ENCODE measurements at places on chromosomes 7 and 10.

DNA sequence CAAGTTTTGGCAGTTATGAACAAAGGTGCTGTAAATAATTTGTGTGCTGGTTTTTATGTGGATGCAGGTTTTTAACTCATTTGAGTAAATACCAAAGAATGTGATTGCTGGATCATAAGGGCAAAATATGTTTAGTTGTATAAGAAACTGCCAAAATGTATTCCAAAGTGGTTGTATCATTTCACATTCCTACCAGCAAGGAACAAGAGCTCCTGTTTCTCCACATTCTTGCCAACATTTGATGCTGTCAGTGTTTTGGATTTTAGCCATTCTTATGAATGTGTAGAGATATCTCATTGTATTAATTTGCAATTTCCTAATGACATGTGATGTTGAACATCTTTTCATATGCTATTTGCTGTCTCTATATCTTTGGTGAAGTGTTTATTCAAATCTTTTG is 207.3 kb upstream of the LRGUK start:
- DNase-seq: no peak

DNA sequence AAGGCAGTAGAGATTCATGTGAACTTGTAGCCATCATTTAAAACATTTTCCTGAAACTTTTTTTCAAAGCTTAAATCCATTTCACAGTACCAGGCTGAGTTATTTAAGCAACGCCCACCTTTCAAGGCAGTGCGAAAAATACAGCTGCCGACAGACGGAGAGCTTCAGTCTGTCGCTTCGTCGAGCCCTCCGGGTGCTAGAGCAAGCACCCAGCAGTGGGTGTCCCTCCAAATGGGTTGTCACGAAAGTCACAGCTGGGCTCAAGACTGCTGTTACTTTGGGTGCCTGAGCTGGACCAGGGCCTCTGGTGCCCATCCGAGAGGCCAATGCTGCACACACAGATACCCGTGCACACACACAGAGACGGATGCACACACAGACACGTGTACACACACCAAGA is 135.6 kb downstream of the TCERG1L start:
- no peak for DNase-seq

DNA sequence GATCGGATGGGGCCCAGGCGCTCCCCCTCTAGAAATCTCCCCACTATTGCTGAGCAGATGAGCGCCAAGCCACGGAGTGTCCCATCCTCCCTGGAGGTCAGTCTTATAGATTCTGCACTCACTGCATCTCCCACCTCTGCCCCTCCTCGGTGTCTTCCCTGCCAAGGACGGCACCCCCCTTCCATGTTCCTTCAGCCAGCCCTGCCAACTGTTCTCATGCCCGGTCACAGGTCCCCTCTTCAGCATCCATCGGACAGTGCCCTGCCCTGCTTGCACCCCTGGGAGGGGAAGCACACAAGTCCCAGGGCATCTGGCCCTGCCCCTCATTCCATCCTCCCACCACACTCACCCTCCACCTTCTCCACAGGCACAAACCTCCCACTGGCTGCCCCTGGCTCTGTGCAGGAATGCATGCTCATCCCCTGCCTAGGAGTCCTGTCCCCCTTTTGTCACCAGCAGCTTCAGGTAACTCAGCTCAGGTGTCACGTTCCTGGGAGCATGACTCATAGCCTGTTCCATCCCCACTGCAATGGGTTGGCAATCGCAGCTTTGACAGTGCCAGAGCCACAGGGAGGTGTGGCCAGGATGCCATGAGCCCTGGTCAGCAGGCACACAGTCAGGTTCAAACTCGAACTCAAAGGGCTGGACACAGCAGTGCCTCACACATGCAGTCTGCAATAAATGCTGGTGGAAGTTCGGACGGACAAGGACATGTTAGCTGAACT is 234.7 kb upstream of the TCERG1L start:
- no peak for DNase-seq

GRCh38 chr7:133575726-133576440 is 323.0 kb downstream of the EXOC4 start:
- peak; percentile 33 for DNase-seq

DNA sequence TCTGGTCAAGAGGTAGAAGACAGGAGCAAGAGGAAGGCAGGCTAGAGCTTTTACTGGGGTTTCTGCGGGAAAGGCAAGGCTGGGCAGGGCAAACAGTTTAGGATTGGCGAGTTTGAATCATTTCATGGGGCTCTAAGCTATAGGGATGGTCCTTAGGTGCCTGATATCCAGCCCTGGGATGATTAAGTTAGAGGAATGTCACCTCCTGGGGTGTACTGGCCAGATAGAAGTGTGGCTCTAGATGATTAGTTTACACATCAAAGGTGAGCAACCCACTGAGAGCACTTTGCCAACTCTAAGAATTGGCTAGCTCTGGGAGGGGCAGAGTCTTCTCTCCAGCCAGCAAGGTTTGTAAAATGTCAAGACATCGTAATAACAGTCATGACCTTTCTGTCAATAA is 52.4 kb downstream of the ZNF365 start:
- DNase-seq: no peak

- peak; percentile 83 for DNase-seq
These were observed 4.4 kb downstream of the CDK6 start for GRCh38 chr7:92831716-92832533.

DNA sequence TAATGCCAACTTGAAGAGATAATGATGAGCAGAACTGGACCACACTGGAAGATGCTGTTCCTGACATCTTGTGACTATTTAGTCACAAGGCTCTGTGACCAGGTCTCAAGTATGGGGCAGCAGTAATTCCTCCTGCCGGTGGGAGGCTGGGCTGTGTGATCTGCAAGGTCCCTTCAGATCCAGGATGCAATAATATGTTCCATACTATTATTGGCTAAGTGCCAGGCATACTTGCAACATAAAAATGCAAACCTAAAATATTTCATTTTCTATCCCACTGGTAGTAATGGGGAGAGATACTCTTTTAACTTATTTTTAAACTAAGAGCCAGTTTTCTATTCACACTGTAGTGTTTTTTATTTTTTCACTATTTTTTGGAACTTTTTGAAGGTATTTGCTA is 171.5 kb downstream of the CYP26A1 start:
- DNase-seq: no peak

DNA sequence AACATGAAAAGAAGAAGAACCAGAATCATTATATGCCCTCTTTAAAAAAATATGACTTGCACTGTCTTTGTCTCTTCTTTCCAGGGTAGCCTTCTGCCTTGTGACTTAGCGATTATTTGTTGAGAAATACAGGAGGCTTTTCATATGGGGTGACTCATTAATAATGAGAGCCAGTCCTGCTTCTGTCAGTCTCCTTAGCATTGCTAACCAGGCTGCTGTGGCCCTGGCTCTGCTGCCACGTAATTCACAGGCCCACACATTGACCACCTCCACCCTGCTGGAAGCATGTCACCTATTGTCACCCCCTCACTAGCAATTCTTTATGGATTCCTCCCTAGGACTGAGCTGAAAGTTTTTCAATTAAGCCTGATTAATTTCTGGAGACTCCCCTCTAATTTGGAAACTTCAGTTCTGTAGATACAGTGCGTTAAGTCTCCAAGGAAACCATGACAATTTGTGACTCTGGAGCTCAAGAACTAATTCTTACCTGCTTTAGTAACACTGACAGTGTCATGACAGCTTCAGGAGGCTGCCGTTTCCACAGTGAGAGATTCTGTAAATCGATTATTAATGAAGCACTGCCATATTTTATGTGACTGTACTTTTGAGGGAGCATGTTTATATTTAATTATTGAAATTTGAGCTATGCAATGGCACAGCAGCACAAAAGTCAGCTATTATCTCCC is 267.9 kb upstream of the SP8 start:
- no peak for DNase-seq

- no peak for DNase-seq
These were observed 37.5 kb upstream of the SEMA3E start for GRCh38 chr7:83686416-83686815.

DNA sequence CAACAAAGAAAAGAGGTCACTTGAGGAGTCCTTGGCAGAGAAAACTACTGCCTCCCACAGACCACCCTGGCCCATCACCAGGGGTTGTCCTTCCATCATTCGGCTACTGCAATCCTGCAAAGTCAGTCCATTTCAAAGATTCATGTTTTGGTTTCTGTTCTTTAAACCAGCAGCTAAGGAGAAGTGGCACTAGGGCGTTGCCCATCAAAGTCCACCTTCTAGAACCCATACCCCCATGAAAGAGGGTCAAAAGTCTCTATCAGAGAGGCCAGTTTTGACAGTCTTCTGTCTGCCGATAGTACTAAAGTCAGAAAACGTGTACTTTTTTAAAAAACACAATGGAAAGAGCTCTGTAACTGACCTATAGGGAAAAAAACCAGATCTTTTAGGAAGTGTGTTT is 14.4 kb downstream of the CCDC6 start:
- no peak for DNase-seq

DNA sequence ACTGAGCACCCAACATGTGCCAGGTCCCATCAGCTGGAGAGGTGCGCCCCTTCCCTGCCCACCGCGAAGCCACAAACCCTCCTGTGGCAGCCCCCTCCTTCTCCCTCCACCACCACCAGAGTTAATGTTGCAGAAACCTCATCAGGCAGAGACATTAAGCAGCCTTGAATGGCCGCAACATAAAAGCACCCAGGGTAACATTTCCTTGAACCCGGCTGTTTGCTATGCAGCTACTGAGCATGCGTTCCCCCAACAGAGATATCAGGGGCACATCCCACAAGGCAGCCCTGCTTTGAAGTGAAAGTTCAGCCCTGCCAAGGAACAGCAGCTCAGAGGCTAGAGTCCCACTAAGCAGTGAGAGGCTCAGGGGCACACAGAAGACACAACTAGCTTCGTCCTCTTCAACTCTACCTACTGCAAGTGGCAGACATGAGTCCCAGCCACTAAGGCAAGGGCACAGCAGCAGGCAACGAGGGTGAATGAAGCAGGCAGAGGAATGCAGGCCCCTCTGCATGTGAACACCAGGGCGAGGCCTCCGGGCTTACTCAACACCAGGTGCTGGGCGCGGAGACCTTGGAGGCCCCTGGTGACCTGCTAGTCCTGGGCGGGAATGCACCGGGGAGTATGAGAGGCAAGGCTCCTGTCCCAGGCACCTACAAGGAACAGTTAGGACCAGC is 107.4 kb downstream of the SLIT1 start:
- DNase-seq: no peak

DNA sequence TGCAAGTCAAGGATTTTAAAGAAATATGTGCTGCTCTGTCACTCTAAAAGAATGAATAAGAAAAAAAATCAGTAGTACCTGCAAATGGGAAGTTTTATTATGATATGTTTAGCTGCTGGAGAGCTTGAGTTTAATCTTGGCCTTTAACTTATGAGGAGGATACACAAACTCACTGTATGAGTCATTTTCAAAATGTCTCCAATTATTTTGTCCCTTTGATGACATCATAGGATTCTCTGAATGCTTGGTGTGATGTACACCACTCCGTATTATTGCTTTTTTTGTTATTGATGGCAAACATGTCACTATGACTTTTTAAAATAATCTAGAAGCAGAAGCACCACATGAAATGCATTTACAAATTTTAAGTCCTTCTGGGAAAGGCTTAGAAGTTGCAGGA is 125.8 kb downstream of the RALA start:
- peak; percentile 78 for DNase-seq

All from fibroblast of lung (primary cell).